ENCODE measurements at places on chromosomes 2 and 18.
A peak's percentile ranks its signal among the peaks of the same experiment; 100 is the strongest.

GRCh38 chr18:35458677-35459441, 38.9 kb downstream of the INO80C start:
- peaks cover 48% of the 10 kb centered on the region for H3K4me1 ChIP-seq
- no peaks in the 10 kb centered on the region for H3K27me3 ChIP-seq
- H3K27ac ChIP-seq = no peak overlapping the region

GRCh38 chr2:186637497-186637800, 47.6 kb downstream of the ITGAV start:
- no peaks in the 10 kb centered on the region for H3K27me3 ChIP-seq
- H3K27ac ChIP-seq = no peak overlapping the region
- no peak for DNase-seq
- no peak overlapping the region for H3K4me3 ChIP-seq
- no peaks in the 10 kb centered on the region for H3K36me3 ChIP-seq

GRCh38 chr18:57131101-57131500, 15.8 kb upstream of the BOD1L2 start:
- H3K4me3 ChIP-seq = no peak overlapping the region
- DNase-seq = no peak
- no peaks in the 10 kb centered on the region for H3K4me1 ChIP-seq
- H3K27me3 ChIP-seq = peaks cover 11% of the 10 kb centered on the region
- H3K36me3 ChIP-seq = no peaks in the 10 kb centered on the region

GRCh38 chr2:234536178-234536965, 39.5 kb upstream of the ARL4C start:
- H3K36me3 ChIP-seq = no peaks in the 10 kb centered on the region
- H3K27ac ChIP-seq = no peak overlapping the region
- H3K27me3 ChIP-seq = peaks cover 15% of the 10 kb centered on the region

- no peak for DNase-seq
- H3K36me3 ChIP-seq = no peaks in the 10 kb centered on the region
- H3K4me1 ChIP-seq = no peaks in the 10 kb centered on the region
- H3K4me3 ChIP-seq = no peak overlapping the region
- H3K27me3 ChIP-seq = no peaks in the 10 kb centered on the region
These were observed 42.0 kb downstream of the AFTPH start for GRCh38 chr2:64565949-64566710.

- H3K27me3 ChIP-seq = no peaks in the 10 kb centered on the region
- H3K36me3 ChIP-seq = peaks cover 7% of the 10 kb centered on the region
- no peak for DNase-seq
- no peaks in the 10 kb centered on the region for H3K4me1 ChIP-seq
- no peak overlapping the region for H3K4me3 ChIP-seq
- no peak overlapping the region for H3K27ac ChIP-seq
These were observed 219.1 kb downstream of the WDPCP start for GRCh38 chr2:63369146-63369545.

DNA sequence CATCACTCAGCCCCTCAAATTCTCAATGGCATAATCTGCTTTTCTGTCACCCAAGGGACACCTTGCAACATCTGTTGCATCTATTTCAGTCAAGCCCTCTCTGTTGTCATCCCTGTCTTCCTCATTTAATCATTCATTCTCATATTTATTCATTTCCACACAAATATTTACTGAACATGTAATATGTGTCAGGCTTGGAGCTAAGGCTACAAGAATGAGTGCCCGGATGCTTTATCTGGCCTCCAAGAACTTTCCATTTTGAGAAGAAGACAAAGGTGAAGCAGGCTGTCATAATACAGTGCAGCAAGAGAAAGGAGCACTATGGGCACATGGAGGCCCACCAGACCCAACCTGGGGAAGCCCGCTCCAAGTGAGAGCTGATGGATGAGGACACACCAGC, 15.6 kb downstream of the IL18RAP start:
- H3K4me1 ChIP-seq = no peaks in the 10 kb centered on the region
- no peaks in the 10 kb centered on the region for H3K27me3 ChIP-seq
- H3K36me3 ChIP-seq = no peaks in the 10 kb centered on the region
- no peak for DNase-seq

GRCh38 chr2:174659069-174659900, 61.7 kb upstream of the WIPF1 start:
- H3K4me3 ChIP-seq = no peak overlapping the region
- peaks cover 31% of the 10 kb centered on the region for H3K36me3 ChIP-seq
- DNase-seq = no peak
- no peaks in the 10 kb centered on the region for H3K27me3 ChIP-seq

GRCh38 chr2:45699032-45699658, 47.7 kb downstream of the PRKCE start:
- H3K27ac ChIP-seq = peak overlapping the region; percentile 91
- H3K36me3 ChIP-seq = no peaks in the 10 kb centered on the region
- peaks cover 41% of the 10 kb centered on the region for H3K4me1 ChIP-seq
- peaks cover 2% of the 10 kb centered on the region for H3K27me3 ChIP-seq
- H3K4me3 ChIP-seq = peak overlapping the region; percentile 66
- DNase-seq = peak; percentile 76

GRCh38 chr18:9681217-9681616, 26.9 kb upstream of the RAB31 start:
- H3K36me3 ChIP-seq = no peaks in the 10 kb centered on the region
- no peak overlapping the region for H3K4me3 ChIP-seq
- H3K27me3 ChIP-seq = no peaks in the 10 kb centered on the region
- H3K4me1 ChIP-seq = peaks cover 30% of the 10 kb centered on the region
- DNase-seq = no peak

DNA sequence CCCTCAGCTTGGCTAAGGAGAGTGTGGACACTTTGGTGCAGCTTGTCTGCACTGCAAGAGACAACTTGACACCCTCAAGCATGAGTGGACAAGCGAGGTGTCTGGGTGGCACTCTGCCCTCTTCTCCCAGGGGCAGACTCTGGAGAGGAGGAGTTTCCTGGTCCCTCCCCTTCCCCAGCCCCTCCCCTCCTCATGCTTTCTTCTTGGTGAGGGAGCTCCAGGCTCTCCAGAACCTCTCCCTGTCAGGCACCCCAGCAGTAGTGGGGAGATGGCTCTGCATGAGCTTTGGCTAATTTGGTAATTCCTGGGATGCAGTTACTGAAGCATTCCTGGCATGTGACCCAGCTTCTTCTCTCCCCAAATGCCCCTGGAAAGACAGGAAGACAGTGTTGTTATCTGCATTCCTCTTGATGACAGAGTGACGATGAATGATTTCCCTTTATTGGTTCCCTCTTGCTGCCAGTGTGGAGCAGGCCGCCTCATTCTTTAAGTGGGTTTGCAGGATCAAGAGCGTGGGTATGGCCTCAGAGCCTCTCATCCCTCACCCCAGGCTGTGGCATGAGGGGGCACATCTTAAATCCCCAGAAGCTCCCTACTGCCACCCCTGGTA, 89.2 kb downstream of the STPG4 start:
- peak; percentile 97 for DNase-seq
- H3K27me3 ChIP-seq = peaks cover 4% of the 10 kb centered on the region

- DNase-seq = peak; percentile 4
- peaks cover 6% of the 10 kb centered on the region for H3K27me3 ChIP-seq
- no peak overlapping the region for H3K27ac ChIP-seq
- H3K4me3 ChIP-seq = no peak overlapping the region
- H3K36me3 ChIP-seq = no peaks in the 10 kb centered on the region
- peaks cover 7% of the 10 kb centered on the region for H3K4me1 ChIP-seq
These were observed 9.6 kb upstream of the DYNC2LI1 start for GRCh38 chr2:43764086-43764705.

DNA sequence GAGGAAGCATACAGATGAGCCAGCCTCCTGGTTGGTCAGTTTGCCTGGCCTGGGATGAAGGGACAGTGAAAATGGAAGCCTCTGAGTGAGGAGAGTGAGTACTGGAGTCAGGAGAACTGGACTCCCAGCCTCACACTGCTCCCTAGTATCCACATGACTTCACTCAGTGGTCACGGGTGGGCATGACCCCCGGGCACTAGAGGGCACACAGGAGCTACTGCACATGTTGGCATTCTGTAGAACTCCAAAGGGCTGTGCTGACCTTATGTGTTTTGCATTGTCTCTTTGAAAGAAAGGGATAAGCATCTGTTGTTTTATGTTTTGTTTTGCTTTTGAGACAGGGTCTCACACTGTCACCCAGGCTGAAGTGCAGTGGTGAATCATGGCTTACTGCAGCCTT, 23.7 kb downstream of the NCAPH start:
- no peak overlapping the region for H3K27ac ChIP-seq
- peaks cover 18% of the 10 kb centered on the region for H3K36me3 ChIP-seq
- no peaks in the 10 kb centered on the region for H3K4me1 ChIP-seq
- no peaks in the 10 kb centered on the region for H3K27me3 ChIP-seq
- no peak overlapping the region for H3K4me3 ChIP-seq
- DNase-seq = no peak

DNA sequence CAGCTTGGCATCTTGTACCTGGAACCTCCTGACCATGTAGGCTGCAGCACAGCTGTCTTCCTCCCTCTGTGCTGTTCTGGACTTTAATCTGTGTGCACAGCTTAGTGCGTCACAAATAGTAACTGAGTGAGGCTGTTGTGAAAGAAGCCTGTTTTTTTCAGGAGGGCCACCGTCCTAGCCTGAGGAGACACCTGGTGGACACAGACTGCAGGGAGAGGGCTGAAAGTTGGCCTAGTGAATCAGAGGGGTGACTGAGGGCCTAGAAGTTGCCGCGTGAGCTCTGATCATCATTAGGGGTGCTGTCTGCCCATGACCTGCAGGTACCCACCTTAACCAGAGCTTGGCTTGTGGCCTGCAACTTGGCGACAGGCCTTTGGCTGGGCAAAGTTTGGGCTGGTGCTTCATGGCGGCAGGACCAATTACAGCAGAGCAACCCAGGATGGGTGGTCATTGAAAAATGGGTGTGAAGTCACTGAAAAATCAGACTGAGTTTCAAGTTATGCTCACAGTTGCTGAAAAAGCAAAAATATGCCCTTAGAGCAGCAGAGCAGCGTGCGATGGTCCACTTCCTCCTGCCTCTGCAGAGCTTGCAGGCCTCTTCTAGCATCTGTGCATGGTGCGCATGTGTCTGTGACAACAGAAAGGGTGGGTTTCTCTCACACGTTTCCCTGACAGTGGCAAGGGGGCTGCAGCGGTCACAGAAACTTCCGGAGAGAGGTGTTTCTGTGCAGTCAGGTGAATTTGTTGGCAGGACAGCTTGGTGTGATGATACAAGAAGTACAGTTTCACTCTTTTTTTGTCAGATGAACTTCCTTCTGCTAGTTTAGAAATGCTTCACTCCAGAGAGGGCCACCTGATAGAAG, 9.6 kb downstream of the GDF7 start:
- DNase-seq = no peak
- H3K27me3 ChIP-seq = peaks cover 7% of the 10 kb centered on the region
- H3K4me3 ChIP-seq = no peak overlapping the region

GRCh38 chr2:154664248-154664647, 34.2 kb upstream of the KCNJ3 start:
- H3K4me3 ChIP-seq = no peak overlapping the region
- DNase-seq = no peak
- H3K27ac ChIP-seq = no peak overlapping the region
- no peaks in the 10 kb centered on the region for H3K36me3 ChIP-seq

DNA sequence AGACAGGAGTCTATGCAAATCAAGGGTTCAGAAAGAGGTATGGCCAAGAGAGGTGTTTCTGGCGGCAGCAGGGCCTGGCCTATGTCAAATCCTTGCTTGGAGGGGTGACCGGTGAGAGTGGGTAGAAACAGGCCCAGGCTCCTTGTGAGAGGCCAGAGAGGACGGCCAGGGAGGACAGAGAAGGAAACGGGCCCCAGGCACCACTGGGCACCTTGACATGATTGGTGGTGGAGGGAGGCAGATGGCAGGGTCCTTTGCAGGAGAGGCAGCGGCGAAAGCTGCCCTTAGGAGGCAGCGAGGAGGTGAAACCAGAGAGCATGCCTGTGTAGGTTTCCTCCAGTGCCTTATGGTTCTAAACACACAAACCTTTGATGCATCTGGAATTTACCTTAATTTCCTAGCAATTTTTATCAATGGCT, 6.2 kb downstream of the RAMP1 start:
- H3K4me3 ChIP-seq = peak overlapping the region; percentile 57
- no peaks in the 10 kb centered on the region for H3K36me3 ChIP-seq
- peak overlapping the region; percentile 82 for H3K27ac ChIP-seq
- no peak for DNase-seq
- peaks cover 42% of the 10 kb centered on the region for H3K4me1 ChIP-seq

DNA sequence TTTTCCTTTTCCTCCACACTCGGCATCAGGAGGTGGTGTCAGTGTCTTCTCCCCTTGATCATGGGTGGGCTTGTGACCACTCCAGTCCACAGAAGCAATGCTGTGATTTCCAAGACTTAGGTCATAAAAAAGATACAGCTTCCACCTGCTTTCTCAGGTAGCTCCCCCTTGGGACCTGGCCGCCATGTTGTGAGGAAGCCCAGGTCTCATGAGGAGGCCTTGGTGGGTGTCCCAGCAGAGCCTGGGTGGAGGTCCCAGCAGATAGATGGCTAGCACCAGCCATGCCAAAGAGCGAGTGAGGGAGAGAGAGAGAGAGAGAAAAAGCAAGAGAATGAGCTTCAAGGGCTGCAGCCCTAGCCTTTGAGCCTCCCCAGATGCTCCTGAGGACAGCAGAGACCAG, 16.0 kb downstream of the SLC66A2 start:
- no peak overlapping the region for H3K4me3 ChIP-seq
- DNase-seq = no peak
- no peak overlapping the region for H3K27ac ChIP-seq

- H3K4me3 ChIP-seq = no peak overlapping the region
- no peak overlapping the region for H3K27ac ChIP-seq
- H3K36me3 ChIP-seq = no peaks in the 10 kb centered on the region
- no peak for DNase-seq
These were observed 249.8 kb upstream of the GCFC2 start for GRCh38 chr2:75960472-75961009.

GRCh38 chr18:22399949-22400348, 17.8 kb downstream of the CTAGE1 start:
- DNase-seq = no peak
- H3K4me1 ChIP-seq = no peaks in the 10 kb centered on the region
- no peak overlapping the region for H3K4me3 ChIP-seq
- H3K36me3 ChIP-seq = peaks cover 3% of the 10 kb centered on the region
- no peak overlapping the region for H3K27ac ChIP-seq

DNA sequence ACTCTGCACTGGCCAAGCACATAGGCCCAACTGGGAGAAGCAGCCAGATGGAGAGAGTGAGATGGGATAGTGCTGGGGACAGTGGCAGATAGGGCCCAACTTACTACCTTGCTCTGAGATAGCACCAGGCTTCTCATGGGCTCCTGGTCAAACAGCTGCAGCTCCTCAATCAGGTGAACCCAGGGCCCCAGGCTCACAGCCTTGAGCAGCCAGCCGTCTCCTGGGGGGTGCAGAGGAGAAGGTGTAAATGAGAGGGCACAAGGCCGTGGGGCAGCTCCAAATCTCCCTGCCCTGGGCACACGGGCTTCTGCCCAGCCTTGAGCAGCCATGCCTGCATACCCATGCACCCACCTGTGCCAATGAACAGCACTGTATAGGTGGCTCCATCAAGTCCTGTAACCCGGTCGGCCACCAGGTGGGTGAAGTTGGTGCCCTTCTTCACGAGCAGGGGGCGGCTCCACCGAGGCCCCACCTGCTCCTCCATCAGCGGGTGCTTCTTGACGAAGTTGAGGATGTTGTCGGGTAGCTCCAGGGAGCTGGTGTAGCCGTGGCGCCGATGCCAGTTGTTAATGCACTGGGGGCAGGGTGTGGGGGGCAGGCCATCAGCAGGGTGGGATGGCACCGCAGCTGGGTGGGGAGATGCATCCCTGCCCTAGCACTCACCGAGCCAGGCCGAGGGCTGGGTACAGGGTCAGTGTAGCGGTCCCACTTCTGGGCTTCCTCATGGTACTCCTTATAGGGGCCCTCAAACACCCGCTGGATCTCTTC, 5.9 kb upstream of the ANKRD39 start:
- H3K4me1 ChIP-seq = peaks cover 21% of the 10 kb centered on the region
- no peak overlapping the region for H3K27ac ChIP-seq
- H3K36me3 ChIP-seq = peaks cover 5% of the 10 kb centered on the region
- H3K4me3 ChIP-seq = no peak overlapping the region
